G401 (cell line): ENCODE measurements at places on chromosomes 3 and 15. TPM values are rescaled to one million over a fixed set of nuclear protein-coding genes. Genes with fewer than 3 reads are reported as not detected.

- no peak for DNase-seq
These were observed 1091.0 kb downstream of the FHIT start for GRCh38 chr3:60160111-60160821.

DNA sequence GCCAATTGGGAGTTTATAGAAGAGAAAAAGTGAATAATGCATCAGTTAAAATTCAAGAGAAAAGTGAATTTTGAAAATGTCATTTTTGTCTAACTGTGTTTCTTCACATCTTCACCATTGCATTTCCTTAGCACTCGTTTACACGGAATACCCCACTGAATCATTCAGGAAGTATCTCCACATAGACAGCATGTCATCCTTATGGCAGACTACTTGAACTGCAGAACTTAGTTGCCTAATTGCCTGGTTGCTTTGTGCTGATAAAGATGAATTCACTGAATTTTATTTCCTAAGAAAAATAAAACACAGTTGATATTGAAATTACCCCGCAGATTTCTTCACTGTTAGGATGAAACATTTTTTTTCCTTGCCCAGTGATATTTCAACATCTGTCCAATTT is 627.1 kb downstream of the ROBO1 start:
- DNase-seq: no peak

GRCh38 chr3:35223632-35224394 is 415.5 kb upstream of the ARPP21 start:
- no peak for DNase-seq

Gene ARL14
- total RNA-seq: not detected in 2 replicates

GRCh38 chr3:182583545-182583944 is 209.8 kb upstream of the ATP11B start:
- no peak for DNase-seq

- no peak for DNase-seq
These were observed 2.2 kb upstream of the FBLN2 start for GRCh38 chr3:13546667-13547171.

Gene CHAC1
- total RNA-seq: 12.4 and 12.9 TPM in 2 replicates

Gene CAMP
- total RNA-seq: not detected in 2 replicates

Gene VEPH1
- 17.7 and 25.3 TPM in 2 replicates for total RNA-seq

DNA sequence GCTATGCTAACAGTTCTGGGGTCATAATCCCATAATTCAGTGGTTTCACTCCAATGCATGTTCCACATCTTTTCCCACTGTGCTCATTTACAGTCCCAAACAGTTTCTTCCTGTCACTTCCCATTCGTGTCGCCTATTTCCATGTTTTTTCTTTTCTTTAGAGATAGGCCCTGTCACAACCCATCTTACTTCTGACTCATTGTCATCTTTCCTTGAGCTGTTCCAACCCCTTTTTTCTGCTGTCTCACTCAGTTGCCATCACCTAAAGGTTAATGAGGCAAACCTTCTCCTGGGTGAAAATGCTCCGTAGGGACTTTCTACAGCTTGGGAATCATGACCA is 814.5 kb downstream of the VGLL3 start:
- no peak for DNase-seq

DNA sequence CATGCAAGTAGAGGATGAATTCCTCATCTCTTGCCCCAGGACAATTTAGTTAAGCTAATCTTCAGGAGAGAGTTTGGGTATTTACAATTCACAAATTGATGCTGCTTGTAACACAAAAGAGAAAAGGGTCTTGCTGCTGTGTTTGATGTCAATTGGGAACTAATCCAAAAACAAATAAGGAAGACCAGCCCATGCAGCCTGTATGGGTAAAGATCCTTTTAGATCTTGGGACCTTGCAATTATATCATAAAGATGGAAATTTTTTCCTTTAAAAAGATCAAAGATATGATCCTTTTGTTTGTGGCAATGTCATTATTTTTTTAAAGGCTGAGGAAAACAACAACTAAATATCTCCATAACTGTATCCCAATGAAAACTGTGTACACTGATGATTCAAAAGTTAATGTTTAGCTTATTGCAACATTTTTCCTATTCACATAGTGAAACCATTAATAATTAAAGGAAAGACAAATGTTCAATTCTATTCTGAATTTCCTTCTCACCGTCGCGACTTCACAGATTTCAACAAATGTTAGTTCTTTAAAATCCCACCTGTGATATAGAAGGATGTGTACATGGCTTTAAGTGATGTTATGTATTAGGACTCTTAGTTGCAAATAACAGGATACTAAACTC is 40.2 kb downstream of the TMEM212 start:
- DNase-seq: no peak

- no peak for DNase-seq
These were observed 374.7 kb downstream of the TUSC7 start for GRCh38 chr3:117084277-117084676.

Gene SPTBN5
- total RNA-seq: 0.37 and 3.5 TPM in 2 replicates

DNA sequence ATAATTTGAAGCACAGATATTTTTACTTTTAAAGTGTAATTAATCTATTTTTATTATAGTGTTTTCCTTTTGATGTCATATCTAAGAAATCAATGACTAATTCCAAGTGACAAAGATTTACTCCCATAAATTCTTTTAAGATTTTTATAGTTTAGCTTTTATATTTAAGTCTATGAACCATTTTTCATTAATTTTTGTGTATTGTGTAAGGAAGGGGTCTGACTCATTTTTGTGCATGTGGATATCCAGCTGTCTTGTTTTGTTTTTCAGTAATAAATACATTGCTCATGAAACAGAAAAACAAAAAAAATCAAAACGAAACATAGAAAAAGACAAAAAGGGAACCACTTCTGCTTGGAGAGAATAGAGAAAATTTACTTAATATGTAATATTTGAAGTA is 145.1 kb downstream of the EPHA6 start:
- no peak for DNase-seq

- DNase-seq: no peak
These were observed 641.1 kb upstream of the BCHE start for GRCh38 chr3:166478356-166478755.

DNA sequence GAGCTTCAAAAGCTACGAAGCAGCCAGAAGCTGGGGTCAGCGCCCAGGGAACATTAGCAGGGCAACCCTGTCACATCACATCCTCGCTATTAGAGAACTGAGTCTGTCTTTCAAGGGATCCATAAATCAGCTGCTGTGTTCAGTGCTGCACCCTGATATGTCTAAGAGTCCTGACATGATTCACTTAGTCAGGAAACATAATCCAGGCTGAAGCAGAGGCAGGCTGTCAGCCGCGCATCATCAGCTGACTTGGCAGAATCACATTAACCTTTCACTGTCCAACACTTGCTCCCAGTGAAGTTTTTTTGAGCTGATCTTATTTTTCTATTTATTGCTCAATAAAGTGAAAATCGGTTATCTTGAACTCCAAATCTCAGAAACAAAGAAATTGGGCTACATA is 23.5 kb downstream of the MYH15 start:
- DNase-seq: no peak

DNA sequence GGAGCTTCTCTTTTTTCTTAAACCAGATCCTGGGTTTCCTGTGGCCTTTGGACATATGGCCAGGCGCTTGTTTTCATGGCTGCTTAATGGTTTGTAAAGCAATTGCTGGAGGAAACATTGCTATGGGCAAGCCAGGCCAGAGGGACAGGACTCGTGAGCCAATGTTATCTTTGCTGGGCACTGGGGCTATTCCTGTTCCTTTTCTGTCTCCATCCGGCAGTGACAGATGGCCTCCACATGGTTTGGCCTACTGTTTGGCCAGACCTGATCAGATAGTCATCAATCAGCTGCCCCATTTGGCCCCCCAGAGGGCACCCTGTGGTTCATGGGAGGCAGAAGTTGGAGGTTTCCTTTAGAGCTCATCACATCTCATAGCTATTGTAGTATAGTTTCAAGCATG is 326.1 kb upstream of the ROPN1 start:
- peak; percentile 97 for DNase-seq

DNA sequence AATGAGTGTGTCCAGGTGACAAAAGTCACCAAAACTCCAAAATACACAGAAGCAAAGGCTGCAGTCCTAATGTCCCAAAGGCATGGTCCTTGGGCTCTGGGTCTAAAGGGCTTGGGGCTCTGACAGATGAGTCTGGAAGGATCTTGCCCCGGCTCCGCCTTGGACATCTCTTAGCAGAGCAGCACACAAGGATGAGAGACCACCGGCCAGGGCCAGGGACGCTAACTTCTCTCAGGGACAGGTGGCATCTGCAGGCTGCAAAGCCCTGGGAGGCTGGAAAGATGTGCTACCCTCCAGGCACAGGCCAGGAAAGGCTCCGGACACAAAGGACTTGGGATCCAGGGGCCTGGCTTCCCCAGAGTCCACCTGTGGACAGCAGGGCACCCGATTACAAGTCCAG is 14.1 kb upstream of the SHISA5 start:
- DNase-seq: no peak

DNA sequence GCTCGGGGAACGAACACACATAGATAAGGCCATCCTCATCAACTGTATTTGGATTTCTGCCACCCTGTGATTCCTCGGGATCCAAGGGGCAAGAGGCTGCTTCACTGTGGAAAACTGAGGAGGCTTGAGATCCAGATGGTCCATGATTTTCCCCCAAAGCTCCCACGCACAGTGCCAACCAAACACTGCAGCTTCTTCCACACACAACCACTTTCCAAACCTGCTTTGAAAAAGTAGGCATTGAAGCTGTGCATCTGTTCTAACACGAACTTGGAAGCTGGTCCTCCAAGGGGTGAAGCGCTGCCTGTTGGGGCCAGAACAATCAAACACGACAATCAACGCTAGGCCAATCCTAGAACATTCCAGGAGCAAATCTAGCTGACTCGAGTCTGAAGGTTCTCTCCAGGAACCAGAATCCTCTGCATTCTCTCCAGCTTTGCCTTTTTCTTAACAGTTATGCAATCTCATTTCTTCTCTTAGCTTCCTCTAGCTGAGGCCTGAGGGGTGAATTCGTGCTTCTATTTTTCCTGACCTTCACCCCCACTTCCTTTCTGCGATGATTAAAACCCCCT is 104.4 kb downstream of the LRRK1 start:
- DNase-seq: no peak

DNA sequence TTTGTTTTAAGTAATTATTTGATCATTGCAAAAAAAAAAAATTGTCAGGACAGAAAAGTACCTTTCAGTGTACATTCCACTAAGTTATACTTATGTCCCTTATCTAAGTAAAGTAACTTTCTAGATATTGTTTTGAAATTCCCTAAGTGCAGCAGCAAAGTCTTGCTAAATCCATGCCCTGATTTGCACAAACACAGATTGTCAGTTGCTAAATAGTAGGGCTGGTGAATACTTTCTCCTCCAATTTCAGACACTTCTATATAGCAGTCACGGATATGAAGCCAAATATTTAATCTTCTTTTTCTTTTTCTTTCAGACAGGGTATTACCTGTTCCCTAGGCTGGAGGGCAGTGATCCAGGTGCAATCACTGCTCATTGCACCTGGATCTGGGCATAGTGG is 12.9 kb downstream of the LRRC2 start:
- DNase-seq: no peak

- no peak for DNase-seq
These were observed 24.7 kb downstream of the CEMIP start for GRCh38 chr15:80803580-80804525.

- no peak for DNase-seq
These were observed 132.7 kb downstream of the ATP8B4 start for GRCh38 chr15:49986326-49986725.

Gene NR2E3
- total RNA-seq: not detected in 2 replicates

DNA sequence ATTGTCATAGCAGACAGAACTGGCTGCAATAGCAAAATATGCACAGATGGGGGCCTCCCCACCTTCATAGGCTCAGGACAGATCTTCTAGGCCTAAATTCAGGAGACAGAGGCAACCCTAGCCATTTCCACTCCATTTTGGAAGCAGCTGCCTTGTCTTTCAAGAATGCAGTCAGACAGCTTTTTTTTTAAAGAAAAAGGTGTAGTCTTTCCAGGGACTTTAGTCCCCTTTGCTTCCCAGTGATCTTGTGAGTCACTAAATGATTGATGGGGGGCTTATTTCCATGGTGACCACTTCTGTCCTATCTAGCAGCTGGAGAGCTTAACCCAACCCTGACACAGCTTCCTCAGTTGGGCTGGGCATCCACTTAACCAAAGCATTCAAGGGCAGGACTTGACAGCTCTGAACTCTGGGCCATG is 165.9 kb downstream of the TPRG1 start:
- no peak for DNase-seq

DNA sequence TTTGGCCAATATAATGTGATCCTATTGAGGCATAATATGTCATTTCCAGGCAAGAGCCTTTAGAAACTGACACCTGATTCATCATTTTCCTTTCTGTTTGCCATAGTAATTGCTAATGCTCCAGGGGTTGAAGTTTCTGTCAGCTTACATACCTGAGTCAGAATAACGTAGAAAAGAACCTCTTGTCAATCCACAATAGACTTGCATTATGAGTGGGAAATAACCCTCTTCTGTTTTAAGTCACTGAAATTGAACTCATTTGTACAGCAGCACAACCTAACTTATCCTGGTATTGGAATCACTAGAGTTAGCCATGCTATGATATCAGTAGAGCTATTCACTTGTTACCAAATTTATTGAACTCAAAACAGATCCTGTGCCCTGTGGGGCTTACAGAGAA is 101.7 kb upstream of the TP63 start:
- DNase-seq: no peak

- no peak for DNase-seq
These were observed 45.7 kb downstream of the FAM98B start for GRCh38 chr15:38499651-38500050.

GRCh38 chr3:45507820-45508317 is 86.7 kb upstream of the LIMD1 start:
- no peak for DNase-seq

Gene CASR
- not detected in 2 replicates for total RNA-seq
